Ecto neural progenitor cell (in vitro differentiated cells): ENCODE measurements at places on chromosomes 16 and 17.

- no peak for DNase-seq
These were observed 22.4 kb upstream of the ZNF750 start for GRCh38 chr17:82862191-82862590.

- DNase-seq = no peak
These were observed 19.5 kb downstream of the NKD1 start for GRCh38 chr16:50567651-50568050.

DNA sequence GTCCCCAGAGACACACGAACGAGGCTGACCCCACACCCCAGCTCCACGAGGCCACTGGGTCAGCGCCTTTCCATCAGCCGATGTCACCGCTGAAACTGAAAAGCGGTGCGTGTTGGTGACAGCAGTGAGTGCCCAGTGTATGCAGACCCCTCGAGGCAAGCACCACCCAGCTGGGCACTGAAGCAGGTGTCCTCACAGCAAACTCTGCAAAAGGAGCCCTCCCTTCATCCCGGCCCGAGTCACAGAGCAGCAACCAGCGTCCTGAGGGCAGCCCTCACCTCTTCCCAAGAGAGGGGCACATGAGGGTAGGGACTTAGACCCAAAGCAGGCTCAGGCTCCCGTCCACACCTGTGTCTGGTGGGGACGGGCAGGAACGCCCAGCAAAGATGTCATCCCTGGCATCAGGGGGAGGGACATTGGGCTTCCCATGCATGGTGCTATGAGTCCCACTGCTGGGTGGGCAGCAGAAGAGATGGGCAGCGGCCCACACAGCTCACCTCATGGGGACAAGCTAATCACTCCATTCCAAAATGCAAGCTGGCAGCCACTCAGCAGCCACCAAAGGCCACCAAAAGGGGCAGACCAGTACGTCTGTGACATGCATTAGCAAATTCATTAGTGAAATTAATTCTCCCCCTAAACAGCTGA is 49.2 kb downstream of the RBFOX3 start:
- no peak for DNase-seq

DNA sequence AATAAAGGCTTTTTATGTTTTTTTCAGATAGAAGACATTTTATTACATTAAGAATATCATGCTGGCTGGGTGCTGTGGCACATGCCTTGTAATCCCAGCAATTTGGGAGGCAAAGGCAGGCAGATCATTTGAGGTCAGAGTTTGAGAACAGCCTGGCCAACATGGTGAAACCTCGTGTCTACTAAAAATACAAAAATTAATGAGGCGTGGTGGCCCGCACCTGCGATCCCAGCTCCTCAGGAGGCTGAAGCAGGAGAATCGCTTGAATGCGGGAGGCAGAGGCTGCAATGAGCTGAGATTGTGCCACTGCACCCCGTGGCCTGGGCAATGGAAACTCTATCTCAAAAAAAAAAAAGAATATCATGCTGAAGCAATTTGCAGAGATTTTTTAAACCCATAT is 29.1 kb upstream of the HAPSTR1 start:
- DNase-seq = no peak

DNA sequence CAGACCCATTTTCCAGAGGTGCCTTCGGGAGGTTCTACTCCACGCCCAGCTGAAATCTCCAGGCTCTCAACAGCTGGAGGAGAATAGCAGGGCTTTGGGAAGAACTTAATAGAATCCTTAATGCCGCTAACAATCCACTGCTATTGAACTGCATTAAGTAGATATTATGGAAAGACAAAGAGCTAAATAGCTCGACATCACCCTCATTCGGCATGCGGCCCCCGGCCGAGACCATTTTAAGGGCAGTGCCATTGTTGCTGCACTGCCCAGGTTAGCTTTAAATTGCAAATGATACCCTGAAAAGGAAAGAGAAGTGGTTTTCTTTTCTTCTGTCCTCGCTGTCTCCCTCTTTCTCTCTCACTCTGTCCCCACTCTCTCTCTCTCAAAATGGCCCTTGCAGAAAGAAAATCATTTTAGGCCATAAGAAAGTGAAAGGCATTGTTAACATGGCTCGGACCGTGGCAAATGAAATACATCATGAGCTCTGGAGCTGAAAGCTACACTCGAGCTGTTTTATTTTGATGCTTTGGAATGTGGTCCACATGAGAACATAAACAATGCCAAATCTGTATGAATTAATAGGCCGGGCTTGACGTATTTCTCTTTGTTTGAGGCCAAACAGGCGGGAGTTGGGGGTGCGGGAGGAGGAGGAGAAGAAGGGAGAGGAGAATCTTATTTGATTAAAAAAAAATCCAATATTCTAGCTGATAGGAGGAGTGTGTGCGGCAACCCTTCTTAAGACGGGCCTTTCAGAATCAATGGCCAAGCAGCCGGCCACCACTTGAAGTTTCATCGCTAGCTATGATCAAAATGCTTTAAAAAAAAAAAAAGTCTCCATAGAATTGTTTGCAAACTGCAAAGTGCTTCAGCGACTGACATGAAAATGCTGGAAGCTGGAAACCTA is 298.8 kb upstream of the IRX3 start:
- no peak for DNase-seq

DNA sequence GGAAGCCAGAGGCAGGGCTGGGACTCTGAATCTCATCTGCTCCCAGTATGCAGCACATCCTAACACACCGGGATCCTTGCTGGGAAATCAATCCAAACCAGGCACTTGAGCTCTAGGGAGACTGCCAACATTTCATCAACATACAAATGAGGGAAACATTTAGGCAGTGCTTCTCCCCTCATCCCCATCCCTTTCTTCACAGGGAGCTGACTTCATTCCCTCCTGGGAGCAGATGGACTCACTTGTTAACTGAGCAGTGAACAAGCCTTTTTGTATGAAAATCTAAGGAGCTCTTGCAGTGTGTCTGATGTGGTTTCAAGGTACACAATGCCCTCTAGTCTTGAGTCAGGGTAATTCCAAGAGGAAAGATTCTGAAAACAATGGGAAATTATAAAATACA is 96.3 kb downstream of the TMEM114 start:
- no peak for DNase-seq

- no peak for DNase-seq
These were observed 36.8 kb upstream of the PABPN1L start for GRCh38 chr16:88903267-88903666.

DNA sequence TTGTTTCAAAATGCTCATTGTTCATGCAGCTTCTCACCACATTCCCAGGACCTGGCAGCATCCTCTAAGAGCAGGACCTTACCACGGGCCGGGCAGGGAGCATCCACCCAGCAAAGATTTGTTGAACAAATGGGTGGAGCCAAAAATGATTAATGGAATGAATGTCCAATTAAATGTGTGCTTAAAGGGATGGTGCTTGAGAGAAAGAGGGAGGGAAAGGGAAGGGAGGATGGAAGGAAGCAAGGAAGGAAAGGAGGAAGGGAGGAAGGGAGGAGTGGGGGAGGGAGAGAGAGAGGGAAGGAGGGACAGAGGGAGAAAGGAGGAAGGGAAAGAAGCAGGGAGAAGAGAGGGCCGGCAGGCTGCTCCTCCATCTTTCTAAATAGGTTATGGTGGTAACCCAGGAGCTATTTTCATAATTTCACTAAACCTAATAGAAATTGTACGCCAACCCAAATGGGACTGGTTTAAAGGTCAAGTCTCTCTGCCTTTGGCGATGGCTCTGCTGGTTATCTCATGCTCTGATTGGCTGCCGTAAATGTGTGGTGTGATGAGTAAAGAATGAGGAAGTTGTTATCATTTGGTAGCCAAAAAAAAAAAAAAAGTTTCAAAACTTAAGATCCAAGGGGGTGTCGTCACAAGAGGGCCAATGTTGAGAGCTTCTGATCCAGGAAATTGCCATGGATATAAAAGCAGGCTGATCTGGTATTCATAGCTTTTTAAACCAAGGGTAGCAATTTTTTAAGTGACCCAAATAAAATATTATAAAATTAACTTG is 126.7 kb upstream of the FOXF1 start:
- no peak for DNase-seq

DNA sequence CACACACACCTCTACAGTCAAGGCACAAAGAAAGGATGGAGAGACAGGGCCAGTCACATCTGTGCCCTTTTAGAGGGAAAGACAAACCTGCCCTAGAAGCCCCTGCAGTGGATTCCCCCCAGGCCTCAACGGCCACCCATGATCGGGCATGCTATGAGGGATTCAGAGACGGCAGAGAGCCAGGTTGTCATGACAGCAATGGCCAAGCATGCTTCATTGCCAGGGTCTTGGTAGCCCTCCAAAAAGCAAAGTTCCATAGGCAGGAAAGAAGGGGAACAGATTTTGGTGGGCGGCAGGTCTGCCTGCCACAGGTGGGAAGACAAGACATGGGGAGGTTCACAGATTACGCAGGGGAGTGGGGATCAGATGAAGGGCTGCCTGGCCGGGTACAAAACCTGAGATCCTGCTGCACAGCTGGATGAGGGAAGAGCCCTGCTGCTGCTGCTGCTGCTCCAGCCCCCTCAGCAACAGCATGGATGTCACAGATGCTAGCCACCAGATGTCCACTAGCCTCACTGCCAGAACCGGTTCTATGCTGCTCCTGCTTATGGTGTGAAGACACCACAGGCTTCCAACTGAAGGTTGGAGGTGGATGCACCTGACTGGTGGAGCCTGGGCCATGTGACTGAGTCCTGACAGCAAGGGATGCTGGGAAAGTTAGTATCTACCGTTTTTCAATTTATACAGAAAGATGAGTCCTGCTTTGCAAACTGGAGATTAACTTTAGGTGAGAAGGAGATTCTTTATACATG is 17.8 kb downstream of the ACTG1 start:
- DNase-seq = peak; percentile 52

DNA sequence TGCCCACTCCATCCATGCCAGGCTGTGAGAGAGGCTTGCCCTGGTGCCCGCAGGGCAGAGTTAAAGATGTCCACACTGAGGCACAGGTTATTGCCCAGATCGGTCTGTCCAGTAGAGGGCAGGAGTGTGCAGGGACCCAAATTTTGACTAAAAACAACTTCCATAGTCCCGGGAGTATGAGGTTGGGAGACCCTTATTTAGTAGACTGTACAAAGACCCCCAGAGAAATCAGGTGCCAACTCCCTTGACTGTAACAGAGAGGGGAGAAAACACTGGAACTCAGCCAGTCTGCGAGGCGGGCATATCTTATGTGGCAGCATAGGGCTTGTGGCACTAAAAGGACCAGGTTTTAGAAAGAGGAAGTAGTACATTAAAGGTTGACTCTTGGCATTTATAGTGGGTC is 43.4 kb downstream of the HNF1B start:
- peak; percentile 63 for DNase-seq

DNA sequence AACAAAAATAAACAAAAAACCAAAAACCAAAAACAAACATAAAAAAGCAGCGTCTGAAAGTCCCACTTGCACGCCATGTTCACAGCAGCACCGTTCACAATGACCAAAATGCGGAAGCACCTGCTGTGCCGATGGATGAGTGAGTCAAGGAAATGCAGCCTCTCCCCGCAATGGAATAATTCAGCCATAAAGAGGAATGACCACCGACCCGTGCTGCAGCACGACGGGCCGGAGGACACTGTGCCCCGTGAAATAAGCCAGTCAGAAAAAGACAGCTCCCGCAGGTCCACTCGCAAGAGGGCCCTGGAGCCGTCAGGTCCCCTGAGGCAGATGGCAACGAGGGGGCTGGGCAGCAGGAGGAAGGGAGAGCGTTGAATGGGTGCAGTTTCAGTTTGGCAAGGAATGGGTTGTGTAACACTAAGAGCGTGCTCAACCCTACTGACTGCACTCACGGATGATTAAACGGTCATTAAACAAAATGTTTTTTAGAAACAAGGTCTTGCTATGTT is 5.1 kb downstream of the CLCN7 start:
- DNase-seq = no peak
